ENCODE measurements at places on chromosomes 1 and 21. TPM values are rescaled to one million over a fixed set of nuclear protein-coding genes. Genes with fewer than 3 reads are reported as not detected.

DNA sequence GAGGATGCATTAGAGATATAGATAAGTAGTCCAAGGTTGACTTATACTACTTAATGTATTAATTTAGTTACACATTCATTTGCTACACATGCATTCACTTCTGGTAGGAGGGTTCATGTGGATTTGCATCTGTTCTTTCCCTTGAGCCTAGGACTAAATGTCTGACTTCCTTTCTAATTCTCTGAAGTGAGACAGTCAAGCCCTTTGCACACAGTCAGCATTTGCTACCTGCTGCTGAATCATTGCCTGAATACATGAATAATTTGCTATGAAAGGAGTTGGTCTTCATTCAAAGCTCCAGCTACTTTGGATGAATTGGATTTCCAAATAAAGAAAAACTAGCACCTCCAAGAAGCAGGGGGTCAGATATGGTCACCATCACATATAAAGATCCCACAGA lies 154.8 kb upstream of the DAB1 start:
- no peak for DNase-seq

DNA sequence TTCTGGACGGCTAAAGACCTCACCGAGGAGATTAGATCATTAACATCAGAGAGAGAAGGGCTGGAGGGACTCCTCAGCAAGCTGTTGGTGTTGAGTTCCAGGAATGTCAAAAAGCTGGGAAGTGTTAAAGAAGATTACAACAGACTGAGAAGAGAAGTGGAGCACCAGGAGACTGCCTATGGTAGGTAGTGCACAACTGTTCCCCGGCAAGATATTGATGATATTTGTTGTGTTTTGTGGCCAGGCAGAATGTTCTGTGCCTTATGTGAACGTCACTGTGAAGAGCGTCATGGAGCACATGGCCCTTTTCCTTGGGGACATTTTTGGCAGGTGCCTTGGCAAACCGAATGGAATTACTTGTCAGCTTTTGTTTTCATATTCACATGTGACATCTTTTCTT lies 191.7 kb downstream of the DISC1 start:
- DNase-seq, result no peak

The AQP10 gene
- not detected for total RNA-seq

DNA sequence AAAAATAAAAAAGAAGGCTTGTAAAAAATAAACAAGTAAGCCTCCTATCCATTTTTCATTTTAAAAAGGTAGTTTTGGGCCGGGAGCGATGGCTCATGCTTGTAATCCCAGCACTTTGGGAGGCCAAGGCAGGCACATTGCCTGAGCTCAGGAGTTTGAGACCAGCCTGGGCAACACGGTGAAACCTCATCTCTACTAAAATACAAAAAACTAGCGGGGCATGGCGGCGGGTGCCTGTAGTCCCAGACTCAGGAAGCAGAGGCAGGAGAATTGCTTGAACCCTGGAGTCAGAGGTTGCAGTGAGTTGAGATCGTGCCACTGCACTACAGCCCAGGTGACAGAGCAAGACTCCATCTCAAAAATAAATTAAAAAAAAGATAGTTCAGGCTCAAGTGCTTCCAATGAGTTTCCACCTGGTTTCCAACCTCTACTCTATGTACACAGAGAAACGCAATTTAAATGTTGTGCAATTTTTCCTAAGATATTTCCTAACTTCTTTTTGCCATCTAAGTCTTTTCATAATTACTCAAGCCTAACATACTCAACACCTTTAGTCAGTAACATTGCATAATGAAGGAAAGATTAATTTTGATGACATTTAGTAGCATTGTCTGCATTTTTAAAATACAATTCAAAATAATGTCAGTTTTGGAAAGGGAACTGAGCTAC lies 106.3 kb downstream of the KCNT2 start:
- no peak for DNase-seq

The ATP1A2 gene
- total RNA-seq, result 0.49 TPM

The MXRA8 gene
- total RNA-seq, result 0.64 TPM

GRCh38 chr1:201229771-201230635 lies 39.4 kb downstream of the IGFN1 start:
- DNase-seq, result no peak

The CLCA4 gene
- total RNA-seq, result not detected

DNA sequence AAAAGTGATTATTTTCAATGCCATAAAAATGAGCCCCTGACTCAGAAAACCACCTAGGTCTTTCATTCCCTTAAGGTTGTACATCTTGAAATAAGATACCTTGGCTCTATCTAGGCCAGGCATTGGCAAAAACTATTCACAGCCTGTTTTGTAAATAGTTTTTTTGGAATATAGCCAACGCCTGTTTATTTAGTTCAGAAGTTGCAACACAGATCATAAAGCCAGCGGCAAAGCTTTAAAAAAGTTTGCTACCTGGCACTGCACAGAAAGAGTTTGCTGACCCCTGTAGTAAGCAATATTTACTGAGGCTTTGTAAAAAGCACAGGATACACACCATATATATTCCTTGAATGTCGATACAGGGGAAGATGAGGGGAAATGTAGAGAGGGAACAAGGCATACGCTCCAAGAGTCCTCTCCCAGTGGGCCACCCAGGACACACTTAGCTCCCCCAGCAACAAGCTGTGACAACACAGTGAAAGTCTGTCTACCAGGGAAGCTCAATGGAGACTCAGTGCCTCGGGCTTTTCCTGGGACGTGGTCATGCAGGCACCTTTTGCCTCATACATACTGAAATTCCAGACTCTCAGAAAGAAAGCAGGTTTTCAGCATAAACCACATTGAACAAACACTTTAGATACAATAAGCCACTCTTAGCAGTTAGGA lies 20.5 kb downstream of the TARBP1 start:
- no peak for DNase-seq

Data from endothelial cell (in vitro differentiated cells).